H9 (cell line): ENCODE measurements at places on chromosomes 11 and 22. TPM values are rescaled to one million over a fixed set of nuclear protein-coding genes. Genes with fewer than 3 reads are reported as not detected.

DNA sequence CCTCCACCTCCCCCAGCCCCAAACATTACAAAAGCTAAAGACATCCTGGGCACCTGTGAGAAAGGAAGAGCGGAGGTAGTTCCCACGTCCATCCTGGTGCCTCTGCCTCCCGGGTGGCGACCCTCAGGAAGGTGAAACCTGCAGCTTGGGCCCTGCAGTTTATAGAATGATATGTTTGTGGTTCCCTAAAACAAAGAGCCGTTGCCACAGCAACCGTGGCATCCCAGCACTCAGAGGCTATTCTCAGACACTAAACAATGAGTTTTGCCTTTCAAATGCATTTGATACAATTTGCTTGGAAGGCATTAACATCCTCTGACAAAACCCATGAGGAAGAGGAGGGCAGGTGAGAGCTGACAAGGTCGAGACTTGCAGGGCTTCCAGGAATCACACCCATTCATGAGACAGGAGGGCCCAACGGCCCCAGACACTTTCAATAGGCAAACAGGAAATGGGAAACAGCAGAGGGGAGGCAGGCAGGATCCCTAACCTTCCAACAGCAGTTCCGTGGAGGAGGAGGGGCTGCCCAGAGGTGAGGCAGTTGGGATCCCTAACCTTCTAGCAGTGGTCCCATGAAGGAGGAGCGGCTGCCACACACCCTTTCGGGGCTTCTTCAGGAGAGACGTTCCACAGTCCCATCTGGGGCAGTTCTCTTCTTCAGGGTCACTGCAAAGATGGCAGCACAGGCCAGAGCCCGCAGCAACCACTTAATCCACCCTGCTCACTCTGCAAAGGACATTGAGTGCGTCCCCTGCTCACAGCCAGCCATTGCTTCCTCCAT lies 379.2 kb downstream of the SHANK2 start:
- peak; percentile 68 for DNase-seq

DNA sequence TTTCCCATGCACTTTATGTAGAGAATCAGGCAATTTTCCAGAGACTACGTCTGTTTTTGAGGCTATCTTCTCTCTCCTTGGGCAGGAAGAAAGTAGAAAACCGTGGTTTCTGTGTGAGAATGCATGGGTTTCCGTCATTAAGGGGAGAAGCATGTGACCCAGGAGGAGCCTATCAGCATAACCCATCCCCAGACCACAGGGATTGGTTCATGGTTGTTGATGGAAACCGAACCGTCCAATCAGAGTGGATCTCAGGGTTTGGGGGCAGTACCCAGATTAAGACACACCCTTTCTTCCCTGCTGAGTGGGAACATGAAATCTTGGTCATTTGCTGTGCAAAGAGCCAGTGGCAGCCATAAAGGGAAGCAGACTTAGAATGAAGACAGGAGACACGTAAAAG lies 517.8 kb downstream of the MN1 start:
- DNase-seq: no peak

- no peak for DNase-seq
Measured at GRCh38 chr11:37951996-37952395, 1354.0 kb upstream of the RAG2 start.

- no peak for DNase-seq
Measured at GRCh38 chr22:29109822-29110221, 37.0 kb downstream of the KREMEN1 start.

- DNase-seq: no peak
Measured at GRCh38 chr11:81477277-81477676, 1256.4 kb downstream of the FAM181B start.

DNA sequence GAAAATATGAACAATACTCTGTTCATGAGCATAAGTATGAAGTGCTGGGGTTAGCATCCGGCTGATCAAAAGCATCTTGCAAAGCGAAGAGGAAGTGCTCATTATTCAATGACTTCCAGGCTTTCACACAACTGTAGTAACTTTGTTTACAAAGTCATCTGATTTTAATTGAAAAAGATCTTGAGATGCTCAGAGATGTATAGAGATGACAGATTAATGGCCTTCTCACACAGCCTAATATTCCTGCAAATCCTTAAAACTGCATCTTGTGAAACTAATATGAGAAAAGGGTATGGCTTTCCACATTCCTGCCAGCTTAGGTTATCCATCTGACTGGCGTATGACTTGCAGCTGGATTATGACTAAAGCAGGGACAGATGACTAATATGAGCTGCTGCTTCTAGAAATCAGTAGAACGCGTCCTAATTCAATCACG lies 125.4 kb downstream of the CASP12 start:
- no peak for DNase-seq

- DNase-seq: no peak
Measured at GRCh38 chr11:40095446-40095845, 1364.0 kb downstream of the LRRC4C start.

- DNase-seq: no peak
Measured at GRCh38 chr11:64096835-64097234, 61.1 kb downstream of the FLRT1 start.

DNA sequence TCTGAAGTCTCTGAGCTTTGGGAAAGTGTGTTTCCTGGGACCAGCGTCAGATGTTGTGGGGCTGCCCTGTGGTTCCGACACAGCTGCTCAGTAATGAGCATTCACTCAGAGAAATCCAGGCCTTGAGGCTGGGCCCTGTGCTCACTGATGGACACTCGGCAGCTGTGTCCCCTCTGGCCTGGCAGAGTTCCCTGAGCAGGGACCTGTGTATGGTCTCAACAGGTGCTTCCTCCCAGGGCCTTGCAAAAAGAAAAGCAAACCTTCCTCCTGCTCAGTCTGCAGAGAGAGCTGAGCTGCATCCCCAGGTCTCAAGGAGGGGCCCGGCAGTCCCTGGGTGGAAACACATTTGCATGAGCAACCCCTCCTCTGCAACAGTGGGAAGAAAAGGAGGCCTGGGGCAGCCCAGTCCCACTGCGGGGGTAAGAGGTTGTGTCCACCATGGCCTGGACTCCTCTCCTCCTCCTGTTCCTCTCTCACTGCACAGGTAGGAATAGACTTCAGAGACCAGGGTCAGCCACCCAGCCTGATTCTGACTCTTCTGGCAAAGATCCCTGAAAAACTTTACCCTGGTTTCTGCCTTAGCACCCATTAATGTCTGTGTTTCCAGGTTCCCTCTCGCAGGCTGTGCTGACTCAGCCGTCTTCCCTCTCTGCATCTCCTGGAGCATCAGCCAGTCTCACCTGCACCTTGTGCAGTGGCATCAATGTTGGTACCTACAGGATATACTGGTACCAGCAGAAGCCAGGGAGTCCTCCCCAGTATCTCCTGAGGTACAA lies 131.2 kb downstream of the VPREB1 start:
- no peak for DNase-seq

DNA sequence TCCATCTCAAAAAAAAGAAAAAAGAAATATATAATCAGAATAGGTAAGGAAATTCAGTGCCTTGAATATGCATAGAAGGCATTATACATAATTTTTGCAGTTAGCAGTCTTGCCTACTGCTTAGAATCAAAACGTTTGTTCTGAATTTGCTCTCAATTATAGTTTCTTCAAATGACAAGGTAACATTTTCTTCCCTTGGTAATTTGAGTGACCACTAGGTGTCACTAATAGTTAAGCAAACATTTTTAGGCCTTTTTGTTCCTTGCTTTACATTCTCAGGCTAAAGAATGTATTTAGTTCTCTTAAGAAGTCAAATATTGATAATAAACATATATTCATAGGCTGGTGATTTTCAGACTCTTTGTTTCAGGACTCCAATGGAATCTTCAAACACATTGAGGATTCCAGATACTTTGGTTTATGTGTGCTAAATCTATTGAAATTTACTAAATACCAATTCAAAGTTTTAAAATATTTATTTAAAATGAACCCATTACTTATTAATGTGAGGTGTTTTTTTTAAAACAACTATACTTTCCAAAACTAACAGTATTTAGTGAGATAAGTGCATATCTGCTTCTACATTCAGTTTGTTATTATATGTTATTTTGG lies 55.0 kb upstream of the DEPDC7 start:
- no peak for DNase-seq

DNA sequence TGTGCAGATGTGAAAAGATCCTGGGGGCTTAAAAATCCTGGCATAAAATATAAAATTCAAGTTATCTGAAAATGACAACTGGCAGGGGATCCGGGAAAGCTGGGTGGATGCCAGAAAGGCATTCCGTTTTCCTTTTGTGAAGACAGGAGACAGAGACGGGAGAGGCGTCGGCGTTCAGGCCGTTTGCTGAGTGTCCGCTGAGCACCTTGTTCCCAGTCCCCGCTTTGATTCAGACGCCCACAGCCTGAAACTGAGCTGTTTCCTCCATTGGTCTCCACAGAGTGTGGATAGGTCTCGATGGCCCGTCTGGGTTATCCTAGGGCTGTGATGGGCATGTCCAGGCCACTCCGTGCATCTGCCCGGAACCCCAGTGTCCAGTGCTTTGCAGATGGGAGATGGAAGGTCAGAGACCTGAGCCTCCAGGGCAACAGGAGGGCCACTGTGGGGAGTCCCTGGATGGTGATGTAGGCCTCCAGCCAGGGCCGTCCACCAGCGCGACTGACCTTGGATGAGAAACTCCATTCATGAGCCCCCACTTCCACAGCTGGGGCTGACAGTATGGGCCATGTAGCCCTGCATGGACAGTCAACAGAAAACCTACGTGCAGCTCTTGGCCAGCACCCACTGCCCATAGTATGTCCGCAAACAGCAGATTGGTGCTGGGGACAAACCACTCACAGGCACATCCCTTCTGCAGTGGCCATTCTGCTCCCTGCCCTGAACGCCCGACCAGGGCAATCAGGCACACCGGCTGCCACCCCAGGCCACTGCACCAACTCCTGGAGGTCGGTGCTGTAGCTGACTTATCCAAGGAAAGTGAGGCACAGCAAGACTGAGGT lies 11.6 kb downstream of the MRGPRF start:
- peak; percentile 20 for DNase-seq

DNA sequence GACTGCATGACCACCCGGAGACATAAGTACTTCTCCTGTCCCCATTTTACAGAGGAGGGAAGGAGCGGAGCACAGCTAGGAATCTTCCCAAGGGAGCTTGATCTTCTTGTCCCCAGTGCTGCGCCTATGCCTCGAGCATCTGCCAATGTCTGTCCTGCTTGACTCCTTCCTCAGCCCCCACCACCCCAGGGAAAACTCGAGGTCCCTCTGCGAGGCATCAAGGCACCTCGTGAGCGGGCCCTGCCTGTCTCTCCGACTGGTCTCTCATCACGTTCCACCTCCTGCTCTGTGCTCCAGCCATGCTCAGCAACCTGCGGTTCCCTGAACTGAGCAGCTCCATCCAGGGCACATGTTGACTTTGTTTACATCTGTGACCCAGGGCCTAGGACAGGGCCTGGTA lies 2.5 kb downstream of the NCF4 start:
- DNase-seq: no peak

DNA sequence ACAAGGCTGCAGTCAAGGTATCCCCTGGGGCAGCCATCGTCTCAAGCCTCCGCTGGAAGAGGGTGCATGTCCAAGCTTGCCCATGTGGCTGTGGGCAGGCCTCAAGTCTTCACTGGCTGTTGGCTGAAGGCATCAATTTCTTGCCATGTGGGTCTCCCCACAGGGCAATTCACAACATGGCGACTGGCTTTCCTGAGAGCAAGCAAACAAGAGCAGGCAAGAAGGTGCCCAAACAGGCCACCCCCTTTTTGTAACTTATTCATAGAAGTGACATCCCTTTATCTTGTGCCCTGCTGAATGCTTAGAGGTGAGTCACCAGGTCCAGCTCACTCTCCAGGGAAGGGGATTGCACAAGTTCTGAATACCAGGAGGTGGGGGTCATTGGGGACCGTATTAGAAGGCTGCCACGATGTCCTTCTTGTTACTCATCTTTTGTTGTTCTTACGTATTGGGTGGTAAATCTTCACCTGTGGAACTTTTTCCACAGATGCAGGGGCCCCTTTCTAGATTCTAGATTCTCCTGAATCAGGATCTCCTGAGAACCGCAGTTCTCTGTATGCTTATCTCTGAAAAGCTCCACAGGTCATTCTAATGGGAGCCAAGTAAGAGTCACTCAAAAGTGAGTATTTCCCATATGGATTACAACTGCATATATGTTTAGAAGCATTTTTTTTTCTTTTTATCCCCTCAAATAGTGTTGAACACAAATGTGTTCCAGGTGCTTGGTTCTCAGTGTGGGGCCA lies 44.2 kb upstream of the MICAL2 start:
- no peak for DNase-seq

- DNase-seq: no peak
Measured at GRCh38 chr11:1776331-1776851, 12.7 kb upstream of the CTSD start.

GRCh38 chr11:108620958-108621772 lies 27.6 kb upstream of the EXPH5 start:
- DNase-seq: no peak

- DNase-seq: no peak
Measured at GRCh38 chr11:44327730-44328129, 17.8 kb upstream of the ALX4 start.

GRCh38 chr11:125148743-125149142 lies 15.8 kb upstream of the PKNOX2 start:
- no peak for DNase-seq

GRCh38 chr11:92759571-92760214 lies 209.8 kb upstream of the MTNR1B start:
- DNase-seq: no peak

GRCh38 chr22:46734830-46735453 lies 3.1 kb downstream of the CERK start:
- no peak for DNase-seq

DNA sequence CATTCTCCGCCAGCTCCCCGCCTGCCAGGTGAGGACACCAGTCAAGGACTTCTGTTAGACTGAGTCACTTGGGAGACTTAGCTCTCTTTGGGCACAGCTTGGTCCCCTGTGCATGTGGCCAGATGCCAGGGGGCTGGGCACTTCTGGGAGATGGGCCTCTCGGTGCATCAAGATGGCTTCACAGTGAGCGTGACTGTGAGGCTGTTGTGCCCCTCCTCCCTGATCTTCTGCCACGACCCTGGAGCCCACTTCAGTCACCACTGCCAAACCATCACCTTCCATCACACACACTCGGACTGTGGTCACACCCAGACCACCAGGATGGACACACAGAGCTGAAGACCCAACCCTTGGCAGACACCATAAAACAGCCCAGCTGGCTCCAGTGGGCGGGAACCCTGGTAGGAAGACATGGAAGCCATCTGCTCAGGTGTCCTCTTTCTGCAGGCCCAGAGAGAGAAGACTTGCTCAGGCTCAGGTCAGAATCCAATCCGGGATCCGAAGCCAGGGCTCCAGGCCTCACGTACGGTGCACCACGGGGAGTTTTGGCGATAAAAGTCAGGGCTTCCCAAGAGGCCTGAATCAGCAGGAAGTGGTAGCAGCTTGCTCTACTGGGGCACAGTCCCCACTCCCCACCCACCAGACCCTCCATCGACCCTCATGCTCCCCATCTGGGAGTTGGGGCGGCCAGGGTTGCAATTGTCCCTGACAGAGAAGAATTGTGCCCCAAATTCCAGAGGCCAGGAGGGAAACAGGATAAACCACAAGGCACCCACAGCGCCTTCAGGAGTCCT lies 29.8 kb upstream of the CD5 start:
- no peak for DNase-seq

OR2AG2 gene
- 0.26 and 0.33 TPM in 2 replicates for total RNA-seq

TAF6L gene
- 37.7 and 44.2 TPM in 2 replicates for total RNA-seq

SLC22A12 gene
- total RNA-seq: not detected in 2 replicates

MS4A3 gene
- not detected in 2 replicates for total RNA-seq

GLYATL1 gene
- total RNA-seq: 2.1 and 2.8 TPM in 2 replicates

HEPACAM gene
- not detected in 2 replicates for total RNA-seq

PLEKHB1 gene
- 34.0 and 37.1 TPM in 2 replicates for total RNA-seq

CALCA gene
- total RNA-seq: 0.29 TPM in 1 of 2 replicates, not detected in the other

SEC14L6 gene
- 0.46 and 1.1 TPM in 2 replicates for total RNA-seq

SCGB1C1 gene
- not detected in 2 replicates for total RNA-seq
